ENCODE measurements at places on chromosomes 2 and 18. TPM values are rescaled to one million over a fixed set of nuclear protein-coding genes. Genes with fewer than 3 reads are reported as not detected.

DNA sequence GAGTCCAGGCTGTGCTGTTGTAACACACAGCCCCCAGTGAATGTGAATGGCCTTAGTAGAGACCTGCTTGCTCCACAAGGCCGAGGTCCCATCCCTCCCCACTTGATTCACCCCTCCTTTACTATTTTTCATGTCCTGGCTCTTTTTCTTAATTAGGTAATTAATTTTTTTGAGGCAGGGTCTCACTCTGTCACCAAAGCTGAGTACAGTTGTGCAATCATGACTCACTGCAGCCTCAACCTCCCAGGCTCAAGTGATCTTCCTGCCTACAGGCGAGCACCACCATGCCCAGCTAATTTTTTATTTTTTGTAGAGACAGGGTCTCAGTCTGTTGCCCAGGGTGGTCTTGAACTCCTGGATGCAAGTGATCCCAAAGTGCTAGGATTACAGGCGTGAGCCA, 19.3 kb downstream of the FBLN7 start:
- DNase-seq: no peak

DNA sequence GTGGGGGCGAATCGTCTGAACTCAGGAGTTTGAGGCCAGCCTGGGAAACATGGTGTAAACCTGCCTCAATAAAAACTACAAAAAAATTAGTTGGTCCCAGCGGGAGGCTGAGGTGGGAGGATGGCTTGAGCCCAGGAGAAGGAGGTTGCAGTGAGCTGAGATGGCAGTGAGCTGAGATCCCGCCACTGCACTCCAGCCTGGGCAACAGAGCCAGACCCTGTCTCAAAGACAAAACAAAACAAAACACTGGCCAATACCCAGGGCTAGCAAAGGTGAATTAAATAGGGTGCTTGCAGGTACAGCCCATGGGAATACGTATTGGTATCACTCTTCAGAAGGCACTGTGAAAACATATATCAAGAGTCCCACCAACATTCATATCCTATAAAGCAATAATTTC, 7.0 kb downstream of the ITSN2 start:
- no peak for DNase-seq

- DNase-seq: no peak
Observed at GRCh38 chr2:119836455-119837142, 76.9 kb downstream of the PTPN4 start.

GRCh38 chr2:228615496-228615895, 434.0 kb upstream of the SPHKAP start:
- DNase-seq: no peak

LPIN2 gene
- 19.4 TPM for total RNA-seq

DNA sequence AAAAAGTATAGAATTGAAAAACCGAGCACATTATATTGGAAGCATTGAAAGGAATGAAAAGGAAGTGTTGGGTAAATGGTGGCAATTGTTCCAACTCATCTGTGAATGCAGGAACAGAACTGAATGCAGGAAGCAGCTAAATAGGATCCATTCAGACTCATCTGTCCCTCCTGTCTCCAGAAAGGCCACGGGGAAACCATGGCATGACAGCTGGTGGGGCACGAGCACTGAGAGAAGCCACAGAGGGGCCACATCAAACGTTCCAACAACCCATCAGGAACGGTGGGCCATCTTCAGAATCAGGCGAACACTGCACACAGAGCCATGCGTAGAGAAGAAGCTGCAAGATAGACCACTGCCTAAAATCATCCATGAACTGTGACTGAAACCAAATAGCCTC, 138.5 kb upstream of the SLC35G4 start:
- DNase-seq: no peak

- DNase-seq: no peak
Observed at GRCh38 chr18:67813380-67814028, 297.0 kb upstream of the DSEL start.

IL1RN gene
- 253 TPM for total RNA-seq

DNA sequence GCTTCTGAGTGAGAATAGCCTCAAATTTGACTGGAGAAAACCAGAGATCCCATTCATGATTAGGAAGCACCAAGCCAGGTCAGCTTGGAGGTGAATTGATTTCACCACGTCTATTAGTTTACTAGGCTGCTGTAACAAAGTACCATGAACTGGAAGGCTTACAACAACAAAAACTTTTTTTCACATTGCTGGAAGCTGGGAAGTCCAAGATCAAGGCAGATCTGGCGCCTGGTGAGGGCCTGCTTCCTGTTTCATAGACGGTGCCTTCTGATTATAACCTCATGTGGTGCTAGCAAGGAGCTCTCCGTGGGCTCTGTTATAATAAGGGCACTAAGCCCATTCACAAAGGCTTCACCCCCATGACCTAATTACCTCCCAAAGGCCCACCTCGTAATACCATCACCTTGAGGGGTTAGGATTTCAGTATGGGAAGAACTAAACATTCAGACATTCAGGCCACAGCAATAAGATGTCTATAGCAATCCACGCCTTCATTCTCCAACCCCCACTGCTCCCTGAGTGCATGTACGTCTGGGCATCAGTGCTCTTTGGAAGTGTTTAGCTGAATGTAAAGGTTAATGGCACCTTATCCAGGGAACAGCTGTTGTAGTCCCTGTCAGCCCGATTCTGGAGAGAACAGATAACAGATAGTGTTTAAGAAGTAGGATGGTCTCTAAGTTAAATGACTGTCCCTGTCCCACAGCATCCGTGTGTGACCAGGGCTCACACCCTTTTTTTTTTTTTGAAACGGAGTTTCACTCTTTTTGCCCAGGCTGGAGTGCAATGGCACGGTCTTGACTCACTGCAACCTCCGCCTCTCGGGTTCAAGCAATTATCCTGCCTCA, 89.2 kb downstream of the SOCS6 start:
- no peak for DNase-seq

DNA sequence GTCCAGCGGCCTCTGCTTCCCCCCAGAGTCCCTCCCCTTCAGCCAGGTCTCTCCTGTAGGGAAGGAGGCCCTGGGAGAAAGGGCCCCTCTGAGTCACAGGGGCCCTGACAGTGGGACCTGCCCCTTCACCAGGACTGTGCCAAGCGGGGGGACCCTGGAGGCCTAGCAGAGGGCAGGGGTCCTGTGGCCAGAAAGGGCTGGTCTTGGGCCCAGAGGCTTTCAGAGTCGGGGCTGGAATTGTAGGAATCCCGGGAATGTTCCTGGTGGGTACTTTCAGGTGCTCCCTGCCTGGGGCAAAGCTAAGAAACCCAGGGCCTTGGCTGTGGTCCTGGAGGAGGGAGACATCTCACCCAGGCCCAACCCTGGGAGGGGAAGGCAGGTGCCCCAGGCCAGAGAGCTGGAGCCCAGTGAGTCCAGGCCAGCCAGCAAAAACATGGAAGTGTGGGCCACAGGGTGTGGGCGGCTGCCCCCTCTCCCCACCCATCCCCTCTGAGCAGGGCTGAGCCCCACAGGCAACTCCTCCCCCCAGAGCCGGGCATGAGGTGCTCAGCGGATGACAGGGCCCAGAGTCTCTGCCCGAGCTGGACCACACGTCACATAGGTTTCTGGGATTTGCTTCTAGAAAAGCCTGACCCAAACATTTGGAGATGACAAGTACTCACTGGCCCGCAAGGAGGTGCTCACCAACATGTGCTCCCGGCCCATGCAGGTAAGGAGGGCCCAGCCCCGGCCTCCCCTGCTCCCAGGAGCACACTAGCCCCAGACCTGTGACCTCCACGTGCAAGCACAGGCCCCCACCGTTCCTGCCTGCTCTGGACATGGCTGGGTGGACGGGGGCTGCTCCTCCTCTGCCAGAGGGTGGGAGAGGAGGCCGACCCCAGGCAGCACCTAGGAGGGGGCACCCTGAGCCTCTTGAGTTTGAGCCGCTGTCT, 48.2 kb upstream of the ALPP start:
- no peak for DNase-seq
